ENCODE measurements at places on chromosomes 11 and 22.

DNA sequence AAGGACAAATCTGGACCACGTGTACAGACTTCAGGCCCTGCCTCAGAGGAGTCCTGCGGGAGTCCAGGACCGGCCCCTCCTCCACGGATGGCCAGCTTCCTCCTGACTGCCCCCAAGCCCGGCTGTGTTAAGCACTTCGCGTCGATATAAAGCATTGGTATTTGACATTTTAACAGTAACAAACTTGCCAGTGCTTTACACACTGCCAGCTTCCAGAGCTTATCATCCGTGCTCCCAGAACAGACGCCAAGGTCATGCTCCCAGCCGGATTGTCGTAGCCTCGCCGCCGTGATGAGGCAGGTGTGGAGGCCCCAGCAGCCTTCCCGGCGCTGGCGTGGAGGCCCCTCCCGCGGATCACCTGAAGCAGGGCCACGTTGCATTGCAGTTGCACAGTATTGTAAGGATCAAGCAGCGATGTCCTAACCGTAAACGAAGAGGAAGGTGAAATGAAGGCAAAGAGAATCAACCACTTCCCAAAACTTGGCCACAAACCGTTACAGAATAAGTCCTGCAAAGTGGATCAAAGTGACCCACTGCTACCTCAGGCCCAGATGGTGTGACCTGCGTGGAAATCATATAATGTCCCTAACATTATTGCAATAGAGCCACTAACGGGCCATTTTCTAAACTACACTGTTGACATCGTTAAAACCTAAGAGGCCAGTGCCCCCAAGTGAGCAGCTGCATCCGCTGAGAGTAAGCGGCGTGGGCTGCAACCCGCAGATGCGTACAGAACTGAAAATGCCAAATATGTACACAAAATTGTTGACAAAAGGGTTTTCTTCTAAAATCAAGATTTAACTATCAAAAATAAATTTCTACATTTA, 51.6 kb downstream of the CERK start:
- no peak for DNase-seq

DNA sequence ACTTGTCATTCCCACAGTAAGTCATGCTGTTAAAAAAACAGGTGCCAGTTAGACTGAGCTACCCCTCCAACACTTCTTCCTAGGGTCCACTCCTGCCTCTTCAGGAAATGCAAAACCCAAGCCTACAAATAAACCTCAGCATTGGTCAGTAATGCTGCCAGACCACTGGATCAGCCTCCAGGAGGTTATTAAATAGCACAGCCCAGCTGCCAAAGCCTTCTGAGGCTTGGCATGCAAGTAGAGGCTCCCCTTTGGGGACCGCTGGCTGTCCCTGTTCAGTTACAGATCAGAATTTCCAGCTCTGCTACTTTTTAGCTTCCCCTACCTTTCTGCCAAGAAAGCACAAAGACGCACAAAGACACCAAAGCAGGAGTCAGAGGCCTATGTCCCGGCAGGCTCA, 33.3 kb downstream of the ABTB2 start:
- DNase-seq, result no peak

DNA sequence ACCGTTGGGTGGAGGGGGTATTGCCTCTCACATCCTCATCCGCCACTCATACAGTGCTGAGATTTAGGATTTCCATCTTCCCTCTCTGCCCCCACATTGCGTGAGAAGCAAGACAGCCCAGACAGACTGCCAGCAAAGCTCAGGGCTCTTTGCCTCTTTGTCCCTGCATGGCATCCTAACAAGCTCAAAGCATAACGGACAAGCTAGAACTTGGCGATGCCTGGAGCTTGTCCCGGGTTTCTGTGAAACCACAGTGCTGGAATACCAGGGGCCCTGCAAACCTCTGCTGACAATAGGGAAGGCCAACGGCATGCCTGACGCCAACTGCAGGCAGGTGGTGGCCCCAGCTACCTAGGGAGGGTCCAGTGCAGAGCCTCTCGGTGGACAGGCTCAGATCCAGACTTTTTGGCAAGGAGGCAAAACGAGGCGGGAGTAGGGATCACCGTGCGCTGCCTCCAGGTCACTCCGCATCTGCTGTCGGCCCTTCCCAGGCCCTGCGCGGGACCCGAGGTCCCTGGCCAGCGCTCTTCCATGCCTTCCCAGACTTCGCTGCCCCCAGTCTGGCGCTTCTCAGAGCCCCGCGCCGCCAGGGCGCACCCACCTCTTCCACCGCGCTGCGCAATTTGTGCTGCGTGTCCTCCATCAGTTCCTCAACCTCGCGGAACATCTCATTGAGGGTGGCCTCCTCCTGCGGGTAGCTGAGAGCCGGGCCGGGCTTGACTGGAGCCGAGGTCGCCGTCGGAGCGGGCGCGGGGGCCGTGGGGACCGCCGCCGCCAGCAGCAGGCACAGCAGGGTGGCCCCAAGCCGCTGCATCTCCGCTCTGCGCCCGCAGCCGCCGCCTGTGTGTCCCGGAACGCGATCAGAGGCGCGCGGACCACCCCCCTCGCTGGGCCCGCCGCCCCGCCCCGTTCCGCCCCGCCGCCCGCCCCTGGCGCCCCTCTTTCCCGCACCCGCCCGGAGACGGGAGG, at the start of gene DKK3:
TSS of gene DKK3 (minus strand) at position 858 of the 969 bp plus-strand sequence. CDS start at position 814, 44 bp downstream.
- peak; percentile 47 for DNase-seq

- DNase-seq, result no peak
Observed at GRCh38 chr11:64006398-64006797, 20.2 kb downstream of the OTUB1 start.

DNA sequence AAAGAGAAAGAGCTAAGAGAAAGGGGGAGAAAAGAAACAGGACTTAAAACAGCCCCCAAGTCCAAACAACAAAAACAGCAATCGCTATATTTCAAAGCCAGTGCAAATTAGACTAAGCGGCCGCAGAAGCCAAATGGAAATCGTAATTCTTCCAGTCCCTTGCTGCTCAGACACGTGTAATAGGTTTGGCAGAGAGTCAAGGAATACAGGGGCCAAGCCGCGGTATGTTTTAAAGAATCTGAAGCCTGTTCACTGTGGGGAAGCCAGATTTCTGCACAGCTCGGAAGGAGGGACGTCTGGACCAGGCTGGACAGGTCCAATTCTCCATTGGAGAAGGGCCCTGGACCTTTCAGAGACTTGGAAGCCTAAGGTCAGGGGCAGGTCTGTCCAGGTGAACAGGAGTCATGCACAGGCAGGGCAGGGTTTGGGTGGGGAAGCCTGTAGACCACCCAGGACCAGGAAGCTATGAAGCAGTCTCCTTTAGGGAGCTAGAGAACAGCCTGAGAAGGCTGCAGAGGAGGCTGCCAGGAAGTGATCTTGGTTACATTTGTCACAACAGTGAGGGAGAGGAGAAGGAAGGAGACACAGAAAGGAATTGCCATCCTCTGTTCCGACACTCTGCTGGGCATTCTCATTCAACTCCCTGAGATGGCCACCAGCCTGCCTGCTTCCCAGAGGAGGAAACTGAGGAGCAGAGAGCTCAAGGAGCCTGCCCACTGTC, 265.5 kb upstream of the ISX start:
- DNase-seq, result no peak

GRCh38 chr11:2582351-2582945, 117.3 kb downstream of the KCNQ1OT1 start:
- no peak for DNase-seq

GRCh38 chr22:26134654-26135330, 34.5 kb upstream of the SEZ6L start:
- DNase-seq, result no peak

- DNase-seq, result peak; percentile 87
Observed at GRCh38 chr11:117144477-117145392, 648 bp downstream of the PAFAH1B2 start.

DNA sequence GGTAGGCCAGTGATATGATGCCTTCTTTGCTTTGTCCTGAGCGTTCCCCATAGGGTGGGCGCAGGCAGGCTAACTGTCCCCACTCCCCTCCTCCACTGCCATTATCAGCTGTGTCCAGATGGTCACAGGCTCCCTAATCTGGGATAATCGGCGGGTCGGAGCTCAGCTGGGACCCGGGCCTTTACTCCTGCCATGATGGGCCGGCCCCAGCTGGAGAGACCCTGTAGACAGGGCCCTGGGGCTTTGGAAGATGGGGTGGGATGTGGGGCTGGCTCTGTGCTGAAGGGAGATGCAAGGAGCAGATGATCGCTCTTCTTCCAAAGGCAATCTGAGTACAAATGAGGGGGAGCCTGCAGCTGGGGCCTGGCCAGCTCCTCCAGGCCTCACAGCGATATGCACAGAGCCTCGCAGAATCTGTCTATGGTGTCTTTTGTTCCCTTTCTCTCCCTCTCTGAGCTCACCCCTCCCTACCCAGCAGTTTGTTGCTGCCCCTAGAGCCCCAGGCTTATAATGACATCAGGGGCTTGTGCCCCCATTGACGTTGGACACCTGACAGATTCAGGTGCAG, 11.9 kb downstream of the KLHL35 start:
- no peak for DNase-seq

DNA sequence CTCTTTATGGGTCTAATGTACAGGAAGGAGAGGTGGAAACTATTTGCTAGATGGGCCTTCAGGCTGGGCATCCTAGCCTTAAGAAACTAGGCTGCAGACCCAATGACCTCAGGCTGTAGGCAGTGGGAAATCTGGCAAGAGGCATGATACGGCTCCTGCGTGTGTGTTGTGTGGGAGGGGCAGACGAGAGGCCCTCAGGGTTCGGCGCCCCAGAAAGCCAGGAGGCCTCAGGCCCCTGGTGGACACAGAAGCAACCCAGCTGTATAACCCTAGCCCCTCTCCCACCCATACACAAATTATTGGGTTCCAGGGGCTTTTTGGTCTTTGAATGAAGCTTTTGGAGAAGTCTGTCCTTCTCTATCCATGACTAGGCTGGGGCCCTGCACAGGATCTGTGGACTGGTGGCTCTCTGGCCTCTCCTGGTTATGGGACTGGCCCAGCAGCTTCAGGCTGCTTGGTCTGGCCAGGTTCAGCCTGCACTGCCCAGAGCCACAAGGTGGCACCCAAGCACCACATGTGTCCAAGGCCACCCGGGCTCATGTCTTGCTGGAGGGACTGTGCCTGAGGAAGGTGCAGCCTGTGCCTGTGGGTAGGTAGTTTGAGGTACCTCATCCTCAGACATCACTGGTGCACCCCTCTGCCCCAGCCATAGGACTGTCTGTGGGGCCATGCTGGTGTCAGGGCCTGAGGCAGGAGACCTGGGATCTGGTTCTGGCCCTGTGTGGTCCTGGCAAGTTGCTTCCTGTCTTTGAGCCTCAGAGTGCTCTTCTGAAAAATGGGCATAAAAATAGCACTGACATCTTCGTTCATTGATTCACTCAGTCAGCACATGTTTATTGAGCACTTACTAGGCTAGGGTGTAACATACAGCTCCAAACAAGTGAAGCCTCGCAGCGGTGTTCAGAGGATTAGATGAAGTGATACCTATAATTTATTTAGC, 87.5 kb downstream of the RRM1 start:
- DNase-seq, result peak; percentile 80

DNA sequence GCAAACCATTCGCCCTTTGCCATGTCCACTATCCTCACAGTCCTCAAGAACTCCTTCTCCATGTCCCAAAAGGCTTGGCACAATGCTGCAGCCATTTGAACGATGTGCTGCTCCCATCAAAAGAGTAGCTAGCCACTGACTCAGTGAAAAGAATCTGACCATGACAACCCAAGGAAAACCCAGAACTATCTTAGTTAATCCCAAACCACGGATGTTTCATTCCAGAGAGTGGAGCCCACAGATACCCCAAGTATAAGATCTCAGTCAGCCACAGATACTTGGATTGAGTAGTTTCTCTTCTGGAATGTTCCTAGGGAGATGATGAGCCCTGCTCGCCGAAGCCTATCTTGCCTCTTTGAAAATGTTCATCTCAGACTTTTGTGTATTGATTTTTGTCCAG, 176.9 kb downstream of the NAV2 start:
- peak; percentile 34 for DNase-seq

DNA sequence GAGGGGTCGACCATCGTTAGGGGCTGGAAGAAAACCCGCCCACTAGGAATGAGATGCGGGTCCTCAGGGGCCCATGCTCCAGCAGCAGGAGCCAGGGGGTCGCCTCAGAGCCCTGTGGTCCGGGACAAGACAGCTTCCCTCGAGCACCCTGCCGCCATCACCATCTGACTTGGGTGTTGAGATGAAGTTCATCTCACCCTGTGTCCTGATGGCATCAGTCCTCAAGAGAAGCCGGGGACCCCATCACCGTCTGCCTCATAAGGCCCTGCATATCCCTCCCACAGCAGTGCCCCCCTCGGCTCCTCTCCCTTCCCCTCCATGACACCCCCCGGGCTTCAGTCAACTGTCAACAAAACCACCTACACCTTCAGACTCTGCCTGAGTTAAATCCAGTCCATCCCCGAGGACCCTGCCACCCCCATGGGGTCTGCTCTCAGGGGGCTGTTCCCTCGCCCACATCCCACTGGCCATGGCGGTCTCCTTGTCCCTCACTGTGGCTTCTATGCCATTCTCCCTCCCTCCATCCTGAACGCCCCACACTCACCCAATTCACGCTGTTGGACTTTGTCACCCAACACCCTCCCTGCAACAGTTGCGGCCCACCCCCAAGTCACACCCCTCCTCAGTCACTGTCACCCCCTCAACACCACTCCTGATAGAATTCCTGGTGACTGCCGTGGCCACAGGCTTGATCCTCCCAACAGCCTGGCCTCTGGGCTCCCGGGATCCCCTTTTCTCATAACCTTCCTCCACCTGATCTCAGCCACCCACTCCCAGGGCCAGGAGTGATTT, 87.7 kb upstream of the RTL6 start:
- no peak for DNase-seq

DNA sequence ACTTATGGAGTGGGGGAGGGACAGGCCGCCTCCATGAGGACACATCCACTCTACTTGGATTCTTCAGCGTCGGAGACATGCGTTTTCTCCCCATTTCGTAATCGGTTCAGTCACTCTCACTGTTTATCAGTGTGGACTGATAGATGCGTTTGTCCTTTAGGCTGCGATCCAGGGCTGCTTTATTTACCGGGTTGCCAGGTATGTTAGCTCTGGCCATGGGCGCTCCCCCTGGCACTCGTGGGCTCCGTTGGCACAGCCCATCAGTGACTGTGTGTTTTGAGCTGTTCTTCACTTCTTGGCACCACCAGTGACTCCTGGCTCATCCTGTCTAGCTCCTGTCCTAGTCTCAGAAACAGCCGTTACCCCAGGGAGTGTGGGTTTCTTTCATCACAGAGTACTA, 1203.3 kb downstream of the BRD1 start:
- DNase-seq, result no peak

- no peak for DNase-seq
Observed at GRCh38 chr11:22711880-22712279, 45.5 kb downstream of the GAS2 start.

- DNase-seq, result no peak
Observed at GRCh38 chr11:1406571-1407485, 17.1 kb downstream of the BRSK2 start.

DNA sequence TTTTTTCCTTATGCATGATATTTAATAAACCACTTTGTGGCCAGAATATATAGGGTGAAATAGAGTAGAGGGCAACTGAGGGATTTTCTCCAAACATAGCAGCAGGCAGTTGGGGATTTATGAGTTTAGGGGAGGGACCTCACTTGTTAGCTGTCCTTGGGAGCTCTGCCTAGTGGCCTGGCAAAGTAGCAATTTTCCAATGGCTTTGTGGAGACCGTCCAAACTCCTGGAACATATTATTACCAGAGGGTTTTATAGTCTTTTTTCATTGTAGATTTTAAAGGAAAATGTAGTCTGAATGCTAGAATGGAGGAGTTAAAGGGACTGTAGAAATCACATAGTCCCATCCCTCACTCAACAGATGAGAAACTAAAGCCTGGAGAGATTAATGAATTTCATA, 32.3 kb downstream of the AMOTL1 start:
- peak; percentile 62 for DNase-seq

- peak; percentile 22 for DNase-seq
Observed at GRCh38 chr11:69916806-69917387, 97.7 kb upstream of the FGF3 start.

- DNase-seq, result peak; percentile 84
Observed at GRCh38 chr11:130873761-130874160, 42.5 kb downstream of the SNX19 start.

Measured in GM23248 (cell line).